ENCODE measurements at places on chromosomes 13 and 19. TPM values are rescaled to one million over a fixed set of nuclear protein-coding genes. Genes with fewer than 3 reads are reported as not detected.

Gene ATP8B3
- 1.0 TPM for polyA plus RNA-seq

Gene ZNF486
- polyA plus RNA-seq = 5.8 TPM

Gene RFPL4AL1
- polyA plus RNA-seq = not detected

Gene ZNF229
- 10.1 TPM for polyA plus RNA-seq

Gene ZNF560
- 1.2 TPM for polyA plus RNA-seq

Gene IZUMO4
- 17.3 TPM for polyA plus RNA-seq

Gene DPF1
- 65.5 TPM for polyA plus RNA-seq

Gene TRIM13
- 34.1 TPM for polyA plus RNA-seq

Gene ZNF264
- 19.1 TPM for polyA plus RNA-seq

Gene UCHL3
- 32.2 TPM for polyA plus RNA-seq

Gene CDC42EP5
- polyA plus RNA-seq = 24.1 TPM

Gene CATSPERD
- 0.59 TPM for polyA plus RNA-seq

Gene ZNF729
- polyA plus RNA-seq = not detected

Gene ZNF491
- 7.3 TPM for polyA plus RNA-seq

Gene DCLK1
- polyA plus RNA-seq = 170 TPM

Gene BRSK1
- polyA plus RNA-seq = 201 TPM

Gene RNU6-9
- polyA plus RNA-seq = not detected

Gene CBY2
- not detected for polyA plus RNA-seq

Gene FREM2
- 2.7 TPM for polyA plus RNA-seq

Gene FGF21
- polyA plus RNA-seq = not detected
